ENCODE measurements at places on chromosomes 6 and 20. TPM values are rescaled to one million over a fixed set of nuclear protein-coding genes. Genes with fewer than 3 reads are reported as not detected.

CLVS2 gene
- 38.9 TPM for total RNA-seq

ZBP1 gene
- not detected for total RNA-seq

ACSS1 gene
- total RNA-seq: 0.23 TPM

BANF2 gene
- total RNA-seq: not detected

GRCh38 chr20:5220321-5221060 lies 93.7 kb downstream of the CDS2 start:
- no peak for DNase-seq
- no peak overlapping the region for H3K27ac ChIP-seq
- no peak overlapping the region for H3K4me3 ChIP-seq
- no peaks in the 10 kb centered on the region for H3K27me3 ChIP-seq
- no peaks in the 10 kb centered on the region for H3K36me3 ChIP-seq

DNA sequence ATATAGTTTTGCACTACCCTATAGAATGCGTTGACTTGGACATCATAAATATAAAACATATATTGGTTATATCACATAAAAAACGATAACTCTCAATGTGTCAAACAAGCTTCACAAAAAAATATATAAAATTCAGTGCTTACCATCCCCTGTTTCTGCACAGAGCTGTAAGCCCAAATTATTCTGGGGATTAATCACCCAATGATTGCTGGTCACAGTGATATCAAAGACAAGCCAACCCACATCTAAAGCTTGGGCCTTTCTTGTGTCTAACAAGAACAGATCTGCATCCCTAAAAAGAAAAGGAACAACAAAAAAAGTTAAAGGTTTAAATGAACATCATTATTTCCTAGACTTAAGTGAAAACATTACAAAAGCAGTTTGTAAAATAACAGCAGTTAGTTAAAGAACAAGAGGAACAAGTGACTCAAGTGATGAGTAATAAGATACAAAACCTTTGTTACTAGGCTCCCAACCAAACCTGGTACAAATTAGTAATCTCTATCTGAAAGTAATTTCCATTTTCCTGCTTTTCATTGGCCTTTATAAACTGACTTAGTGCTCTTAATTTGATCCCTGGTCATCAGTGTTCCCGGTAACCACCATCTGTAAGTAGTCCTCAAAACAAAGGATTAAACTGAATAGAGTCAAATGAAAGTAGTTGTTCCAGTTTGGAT lies 81.1 kb downstream of the BMP5 start:
- no peaks in the 10 kb centered on the region for H3K4me1 ChIP-seq
- DNase-seq: no peak
- no peaks in the 10 kb centered on the region for H3K36me3 ChIP-seq
- H3K27me3 ChIP-seq: no peaks in the 10 kb centered on the region
- no peak overlapping the region for H3K4me3 ChIP-seq

- no peaks in the 10 kb centered on the region for H3K27me3 ChIP-seq
- H3K4me1 ChIP-seq: no peaks in the 10 kb centered on the region
- DNase-seq: peak; percentile 62
- no peak overlapping the region for H3K4me3 ChIP-seq
- no peak overlapping the region for H3K27ac ChIP-seq
Measured at GRCh38 chr20:14761903-14762302, 424.5 kb upstream of the FLRT3 start.

GRCh38 chr6:97361286-97361685 lies 78.3 kb upstream of the MMS22L start:
- no peak for DNase-seq
- H3K27ac ChIP-seq: no peak overlapping the region
- H3K4me1 ChIP-seq: no peaks in the 10 kb centered on the region

DNA sequence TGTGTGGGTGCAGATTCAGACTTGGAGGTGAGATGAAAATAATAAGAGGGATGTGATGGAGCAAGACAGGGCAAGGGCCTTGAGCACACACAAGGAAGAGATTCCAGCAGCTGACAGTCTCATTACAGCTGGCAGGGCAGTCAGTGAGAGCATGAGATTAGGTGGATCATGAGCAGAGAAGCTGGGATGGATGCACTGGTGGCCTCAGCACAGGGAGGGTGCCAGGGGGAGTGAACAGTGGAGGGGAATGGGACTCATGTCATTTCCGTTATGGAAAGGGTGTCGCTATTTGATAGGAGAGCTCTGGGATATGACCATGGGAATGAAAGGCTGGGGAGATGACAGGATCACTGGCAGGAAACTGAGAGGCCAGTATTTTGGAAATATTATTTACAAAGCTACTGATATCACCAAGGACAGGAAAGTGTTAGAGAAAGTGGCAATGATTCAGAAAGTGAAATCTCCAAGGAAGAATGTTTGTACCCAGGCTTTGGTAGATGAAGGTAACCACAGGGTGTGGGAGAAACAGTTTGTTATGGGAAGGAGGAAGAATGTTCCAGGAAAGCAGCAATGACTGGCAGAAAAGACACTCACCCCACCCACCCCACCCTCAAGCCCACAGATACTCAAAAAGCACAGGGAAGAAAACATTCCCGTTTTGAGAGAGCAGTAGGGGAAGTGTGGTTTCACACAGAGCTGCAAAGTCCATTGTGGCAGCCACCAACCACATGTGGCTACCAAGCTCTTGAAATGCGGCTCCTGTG lies 214.7 kb upstream of the PROKR2 start:
- no peak overlapping the region for H3K27ac ChIP-seq
- H3K36me3 ChIP-seq: no peaks in the 10 kb centered on the region
- DNase-seq: no peak
- no peaks in the 10 kb centered on the region for H3K27me3 ChIP-seq
- no peaks in the 10 kb centered on the region for H3K4me1 ChIP-seq

- peaks cover 94% of the 10 kb centered on the region for H3K27me3 ChIP-seq
- no peak overlapping the region for H3K4me3 ChIP-seq
- no peak overlapping the region for H3K27ac ChIP-seq
- H3K4me1 ChIP-seq: no peaks in the 10 kb centered on the region
Measured at GRCh38 chr6:107707346-107708275, 116.5 kb downstream of the SCML4 start.

GRCh38 chr6:32424589-32425300 lies 14.9 kb upstream of the HLA-DRA start:
- H3K4me3 ChIP-seq: no peak overlapping the region
- H3K27me3 ChIP-seq: no peaks in the 10 kb centered on the region
- no peak overlapping the region for H3K27ac ChIP-seq
- H3K36me3 ChIP-seq: no peaks in the 10 kb centered on the region

DNA sequence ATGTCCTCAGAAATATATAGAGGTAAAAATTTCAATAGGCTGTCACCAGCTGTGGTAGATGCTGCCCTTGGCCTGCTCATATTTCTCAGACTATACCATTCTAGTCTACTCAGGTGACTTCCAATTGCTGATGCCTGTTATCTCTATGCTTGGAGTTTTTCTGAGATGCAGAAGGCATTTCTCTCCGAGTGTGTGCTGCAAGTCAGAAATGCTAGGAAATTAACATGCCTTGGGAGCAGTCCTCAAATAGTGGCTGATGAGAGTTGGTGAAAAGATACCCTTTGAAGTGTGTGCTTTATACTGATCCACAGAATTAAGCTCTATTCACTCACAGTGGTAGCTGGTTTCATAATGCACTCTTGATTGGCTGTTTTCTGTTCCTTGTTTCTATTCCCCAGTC lies 43.2 kb upstream of the PKIB start:
- peaks cover 6% of the 10 kb centered on the region for H3K4me1 ChIP-seq
- no peaks in the 10 kb centered on the region for H3K36me3 ChIP-seq
- DNase-seq: no peak
- no peak overlapping the region for H3K27ac ChIP-seq

DNA sequence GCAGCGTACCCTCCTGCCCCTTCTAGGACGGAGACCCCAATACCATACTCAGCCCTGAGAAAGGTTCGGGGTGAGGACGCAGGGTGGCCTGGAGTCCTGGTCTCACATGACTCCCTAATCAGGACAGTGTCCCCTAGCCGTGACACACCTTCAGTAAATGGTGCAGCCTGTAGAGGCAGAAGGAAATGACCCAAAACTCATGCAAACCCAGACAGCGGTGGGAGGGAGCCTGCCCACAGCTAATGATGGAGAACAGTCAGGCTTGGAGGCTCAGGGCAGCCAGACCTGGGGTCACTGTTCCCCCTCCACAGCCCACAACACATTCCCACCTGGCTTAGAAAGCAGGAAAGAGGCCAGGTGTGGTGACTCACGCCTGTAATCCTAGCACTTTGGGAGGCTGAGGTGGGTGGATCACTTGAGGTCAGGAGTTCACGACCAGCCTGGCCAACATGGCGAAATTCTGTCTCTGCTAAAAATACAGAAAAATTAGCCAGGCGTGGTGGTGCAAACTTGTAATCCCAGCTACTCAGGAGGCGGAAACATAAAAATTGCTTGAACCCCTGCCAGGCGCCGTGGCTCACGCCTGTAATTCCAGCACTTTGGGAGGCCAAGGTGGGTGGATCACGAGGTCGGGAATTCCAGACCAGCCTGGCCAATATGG lies 8.8 kb upstream of the HMGA1 start:
- peak; percentile 69 for DNase-seq
- no peak overlapping the region for H3K27ac ChIP-seq
- peaks cover 12% of the 10 kb centered on the region for H3K4me1 ChIP-seq
- H3K27me3 ChIP-seq: no peaks in the 10 kb centered on the region

- no peak for DNase-seq
- no peaks in the 10 kb centered on the region for H3K27me3 ChIP-seq
- H3K4me3 ChIP-seq: no peak overlapping the region
Measured at GRCh38 chr6:145904391-145904790, 59.8 kb downstream of the SHPRH start.

DNA sequence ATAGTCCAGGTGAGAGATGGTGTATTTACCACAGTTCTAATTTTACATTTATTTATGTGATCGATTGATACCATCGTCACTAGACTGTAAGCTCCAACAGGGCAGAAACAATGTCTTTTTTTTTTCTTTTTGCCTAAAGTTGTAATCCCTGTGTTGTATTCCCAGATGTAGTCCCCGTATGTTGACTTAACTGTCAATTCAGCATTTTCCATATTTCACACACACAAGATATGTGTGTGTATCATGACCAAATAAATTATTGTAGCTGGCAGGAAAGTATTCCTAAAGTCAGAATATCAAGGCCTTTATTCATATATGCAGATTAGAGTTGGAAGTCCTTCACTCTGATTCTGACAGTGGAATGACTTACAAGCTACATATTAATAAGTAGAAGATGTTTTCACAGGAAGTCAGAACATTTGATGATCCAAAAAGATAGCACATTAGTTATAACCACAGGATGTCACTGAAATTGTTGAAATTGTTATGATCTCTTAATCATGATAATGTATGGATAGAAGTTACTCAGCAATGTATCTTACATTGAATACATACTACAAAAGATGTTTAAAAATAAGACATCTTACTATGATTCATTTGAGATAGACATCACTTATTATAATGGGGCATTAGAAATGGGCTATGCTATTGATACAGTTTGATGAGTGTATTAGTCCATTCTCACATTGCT lies 10.6 kb downstream of the RNF182 start:
- no peak for DNase-seq
- no peaks in the 10 kb centered on the region for H3K4me1 ChIP-seq
- no peak overlapping the region for H3K27ac ChIP-seq
- no peaks in the 10 kb centered on the region for H3K27me3 ChIP-seq
- no peak overlapping the region for H3K4me3 ChIP-seq
- no peaks in the 10 kb centered on the region for H3K36me3 ChIP-seq

DNA sequence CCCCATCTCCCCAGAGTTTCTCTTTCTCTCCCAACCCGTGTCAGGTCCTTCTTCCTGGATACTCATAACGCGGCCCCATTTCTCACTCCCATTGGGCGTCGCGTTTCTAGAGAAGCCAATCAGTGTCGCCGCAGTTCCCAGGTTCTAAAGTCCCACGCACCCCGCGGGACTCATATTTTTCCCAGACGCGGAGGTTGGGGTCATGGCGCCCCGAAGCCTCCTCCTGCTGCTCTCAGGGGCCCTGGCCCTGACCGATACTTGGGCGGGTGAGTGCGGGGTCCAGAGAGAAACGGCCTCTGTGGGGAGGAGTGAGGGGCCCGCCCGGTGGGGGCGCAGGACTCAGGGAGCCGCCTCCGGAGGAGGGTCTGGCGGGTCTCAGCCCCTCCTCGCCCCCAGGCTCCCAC lies at the start of gene HLA-F:
Gene HLA-F (plus strand): TSS at position 173 of the 404 bp plus-strand sequence. CDS start 30 bp downstream, at position 203.
- peak within 1 kb of the TSS; percentile 80 for H3K4me3 ChIP-seq
- DNase-seq: peak; percentile 90
- no peaks in the 10 kb centered on the region for H3K36me3 ChIP-seq
- peaks cover 53% of the 10 kb centered on the region for H3K27me3 ChIP-seq
- H3K27ac ChIP-seq: no peak within 1 kb of the TSS
- peaks cover 3% of the 10 kb centered on the region for H3K4me1 ChIP-seq

GRCh38 chr6:30163918-30164654 lies 740 bp downstream of the TRIM15 start:
- H3K4me3 ChIP-seq: no peak overlapping the region
- H3K4me1 ChIP-seq: no peaks in the 10 kb centered on the region
- no peak for DNase-seq
- peaks cover 34% of the 10 kb centered on the region for H3K27me3 ChIP-seq
- H3K36me3 ChIP-seq: no peaks in the 10 kb centered on the region

DNA sequence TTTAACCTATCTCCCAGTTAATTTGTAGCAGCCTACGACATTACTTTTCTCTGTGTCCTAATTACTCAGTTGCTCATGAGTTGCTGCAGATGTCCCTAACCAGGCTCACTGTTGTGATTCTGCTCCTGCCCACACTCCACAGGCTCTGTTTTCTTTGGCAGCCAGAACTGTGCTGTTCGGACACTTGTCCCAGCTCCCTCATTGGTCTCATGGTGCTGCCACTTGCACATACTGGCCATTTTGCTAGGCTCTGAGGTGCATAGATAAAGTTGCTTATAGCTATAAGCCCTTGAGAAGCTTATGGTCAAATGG lies 55.0 kb downstream of the NOX3 start:
- H3K27me3 ChIP-seq: no peaks in the 10 kb centered on the region
- no peaks in the 10 kb centered on the region for H3K36me3 ChIP-seq
- H3K4me3 ChIP-seq: no peak overlapping the region
- H3K4me1 ChIP-seq: no peaks in the 10 kb centered on the region
- no peak overlapping the region for H3K27ac ChIP-seq

DNA sequence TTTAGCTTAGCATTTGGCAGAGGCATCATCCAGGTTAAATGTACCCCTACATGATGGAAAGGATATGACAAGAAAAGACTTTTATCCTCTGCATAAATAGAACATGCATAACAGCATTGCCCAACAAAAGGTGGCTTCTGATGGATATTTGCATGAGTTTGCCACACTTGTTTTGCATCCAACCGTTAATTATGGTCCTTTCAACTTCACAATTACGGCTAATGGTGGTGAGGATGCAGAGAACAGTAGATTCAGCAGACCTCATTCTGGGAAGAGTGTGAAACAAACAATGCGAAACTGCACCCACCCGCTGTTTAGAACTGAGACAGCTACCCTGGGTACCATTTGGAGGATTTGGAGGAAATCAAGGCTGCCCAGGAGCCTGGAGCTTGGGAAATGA lies 690.9 kb upstream of the CHD6 start:
- H3K27ac ChIP-seq: no peak overlapping the region
- no peaks in the 10 kb centered on the region for H3K36me3 ChIP-seq
- no peaks in the 10 kb centered on the region for H3K27me3 ChIP-seq
- no peak overlapping the region for H3K4me3 ChIP-seq

- no peak overlapping the region for H3K27ac ChIP-seq
- no peaks in the 10 kb centered on the region for H3K27me3 ChIP-seq
- H3K36me3 ChIP-seq: no peaks in the 10 kb centered on the region
- DNase-seq: no peak
Measured at GRCh38 chr6:34568341-34569201, 12.4 kb upstream of the SPDEF start.

GRCh38 chr6:116542426-116542825 lies 3.1 kb downstream of the TRAPPC3L start:
- H3K27ac ChIP-seq: no peak overlapping the region
- no peak overlapping the region for H3K4me3 ChIP-seq
- H3K36me3 ChIP-seq: no peaks in the 10 kb centered on the region
- no peak for DNase-seq
- peaks cover 9% of the 10 kb centered on the region for H3K27me3 ChIP-seq
- H3K4me1 ChIP-seq: no peaks in the 10 kb centered on the region
